ENCODE measurements at places on chromosomes 5 and 9.

GRCh38 chr9:27717991-27718390, 144.7 kb upstream of the C9orf72 start:
- no peak for DNase-seq

DNA sequence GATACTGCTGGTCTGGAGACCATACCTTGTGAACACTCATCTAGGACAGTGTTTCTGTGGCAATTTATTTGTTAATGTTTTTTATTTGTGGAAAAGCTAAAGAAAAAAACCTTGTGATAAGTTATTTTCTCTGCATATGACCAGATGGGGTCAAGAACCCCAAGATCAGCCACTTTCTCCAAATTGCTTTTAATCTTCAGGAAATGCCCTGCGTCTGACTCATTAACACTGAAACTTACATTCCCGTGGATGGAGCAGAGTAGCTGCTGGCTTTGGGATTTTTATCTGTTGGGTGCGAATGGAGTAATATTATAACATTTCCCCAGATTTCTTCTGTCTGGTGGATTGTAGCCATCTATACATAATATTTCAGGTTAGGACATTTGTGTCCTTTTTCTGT, 444.5 kb downstream of the SH3GL2 start:
- no peak for DNase-seq

DNA sequence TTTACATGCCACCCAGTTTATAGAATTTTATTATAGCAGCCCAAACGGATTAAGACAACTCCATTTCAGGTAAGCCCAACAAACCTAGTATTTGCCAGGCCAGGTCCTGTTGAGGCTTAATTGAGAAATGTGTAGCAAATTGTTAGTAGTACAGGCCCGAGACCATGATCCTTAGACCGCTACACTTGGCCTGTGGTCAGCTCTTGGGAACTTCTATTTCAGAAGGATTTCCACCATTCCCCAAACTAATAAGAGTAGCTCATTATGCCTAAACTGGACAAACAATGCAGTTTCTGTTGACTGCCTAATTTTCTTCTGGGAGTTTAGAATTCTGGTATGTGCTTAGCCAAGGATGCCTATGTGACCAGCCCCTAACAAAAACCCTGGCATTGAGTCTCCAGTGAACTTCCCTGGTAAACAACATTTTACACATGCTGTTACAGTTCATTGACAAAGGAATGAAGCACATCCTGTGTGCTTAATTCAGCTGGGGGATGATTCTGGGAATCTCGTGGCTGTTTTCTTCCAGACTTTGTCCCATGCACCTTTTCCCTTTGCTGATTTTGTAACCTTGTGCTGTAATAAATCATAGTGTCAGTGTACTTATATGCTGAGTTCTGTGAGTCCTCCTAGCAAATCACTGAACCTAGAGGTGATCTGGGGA, 5.6 kb upstream of the GPX3 start:
- DNase-seq = no peak

DNA sequence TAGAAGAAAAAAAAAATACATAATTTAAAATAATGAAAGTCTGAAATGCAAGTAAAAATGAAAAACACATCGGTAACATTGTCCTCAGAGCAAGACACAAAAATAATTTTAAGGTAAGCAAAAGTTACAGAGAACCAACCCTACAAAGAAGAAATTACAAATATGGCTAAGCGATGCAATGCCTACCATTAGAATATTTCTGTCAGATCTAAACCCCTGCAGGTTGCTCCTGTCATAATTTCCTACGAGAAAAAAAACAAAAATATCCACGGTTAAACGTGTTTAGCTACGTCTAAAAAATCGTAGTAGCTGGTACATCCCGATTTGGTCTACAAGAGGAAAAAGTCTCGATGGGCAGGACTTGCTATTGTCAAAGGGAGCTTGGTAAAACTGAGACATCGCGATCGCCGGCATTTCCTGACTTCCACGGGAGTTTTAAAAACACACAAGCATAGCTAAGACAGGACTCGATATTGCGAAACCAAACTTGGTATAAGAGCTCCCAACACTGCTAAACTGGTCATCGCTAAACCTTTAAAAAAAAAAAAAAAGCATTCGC, 1.1 kb upstream of the ANXA2R start:
- no peak for DNase-seq

DNA sequence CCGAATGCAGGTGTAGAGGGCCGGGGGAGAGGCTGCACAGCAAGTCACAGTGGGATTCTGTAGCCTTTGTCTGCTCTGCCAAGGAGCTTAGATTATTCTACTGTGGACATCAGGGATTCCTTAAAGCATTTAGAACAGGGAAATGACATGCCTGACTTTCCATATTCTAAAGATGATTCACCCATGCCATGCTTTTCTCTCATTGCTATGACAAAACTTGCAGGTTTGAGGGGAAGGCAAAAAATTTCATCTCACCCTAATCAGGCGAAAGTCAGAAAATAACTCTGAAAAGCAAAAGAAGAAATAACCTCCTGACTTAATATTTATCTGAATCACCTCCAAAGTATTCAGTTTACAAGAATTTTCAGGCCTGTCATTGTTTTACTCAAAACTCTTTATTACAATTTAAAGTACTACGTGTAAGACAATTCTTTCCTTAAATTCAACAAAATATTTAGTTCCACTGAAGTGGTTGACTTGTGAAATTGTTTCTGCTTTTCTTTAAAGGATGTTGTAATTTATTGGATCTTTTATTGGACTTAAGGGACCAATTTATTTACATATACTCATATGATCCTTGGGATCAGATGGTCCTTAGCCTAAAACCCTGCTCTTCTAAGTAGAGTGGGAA, 30.0 kb upstream of the GAS1 start:
- no peak for DNase-seq
